ENCODE measurements at places on chromosomes 2 and 18.

GRCh38 chr2:189726271-189726670 is 36.3 kb downstream of the OSGEPL1 start:
- no peak for DNase-seq

- no peak for DNase-seq
These were observed 163.9 kb upstream of the THUMPD2 start for GRCh38 chr2:39942950-39943349.

GRCh38 chr2:20249170-20249569 is 24.2 kb upstream of the SDC1 start:
- DNase-seq, result no peak

DNA sequence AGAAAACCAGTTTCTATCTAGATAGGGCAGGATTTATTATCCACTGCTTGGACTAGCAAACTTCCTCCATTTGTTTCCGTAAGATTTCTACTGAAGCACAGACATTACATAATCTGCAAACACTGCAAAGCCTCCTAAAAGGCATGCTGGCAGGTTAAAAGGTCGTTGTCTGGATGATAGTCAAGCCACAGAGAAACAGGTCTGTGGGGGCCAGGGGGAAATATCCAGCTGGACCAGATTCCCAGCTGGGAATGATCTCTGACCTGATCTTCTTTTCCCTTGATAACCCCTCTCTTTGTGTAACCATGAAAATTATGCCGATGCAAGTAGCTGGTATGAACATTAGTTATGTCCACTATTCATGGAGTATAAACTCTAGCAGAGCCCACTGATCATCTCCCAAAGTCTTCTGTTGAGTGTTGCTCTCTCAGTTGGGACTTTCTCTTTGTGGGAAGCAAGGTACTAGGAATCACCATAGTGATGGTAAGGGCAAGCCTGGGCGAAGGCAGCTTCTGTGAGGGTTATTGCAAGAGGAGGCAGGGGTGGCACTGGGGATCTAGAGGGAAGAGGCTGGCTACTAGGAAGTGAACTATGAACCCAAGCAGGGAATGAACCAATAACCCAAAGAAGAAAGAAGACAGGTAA is 61.3 kb downstream of the GDF7 start:
- DNase-seq, result no peak

- no peak for DNase-seq
These were observed 498.4 kb downstream of the STK39 start for GRCh38 chr2:167749016-167749415.

Data from K562 (cell line).